ENCODE measurements at places on chromosomes 4 and X.

GRCh38 chr4:183057255-183057654 lies 41.8 kb upstream of the WWC2 start:
- DNase-seq: no peak

DNA sequence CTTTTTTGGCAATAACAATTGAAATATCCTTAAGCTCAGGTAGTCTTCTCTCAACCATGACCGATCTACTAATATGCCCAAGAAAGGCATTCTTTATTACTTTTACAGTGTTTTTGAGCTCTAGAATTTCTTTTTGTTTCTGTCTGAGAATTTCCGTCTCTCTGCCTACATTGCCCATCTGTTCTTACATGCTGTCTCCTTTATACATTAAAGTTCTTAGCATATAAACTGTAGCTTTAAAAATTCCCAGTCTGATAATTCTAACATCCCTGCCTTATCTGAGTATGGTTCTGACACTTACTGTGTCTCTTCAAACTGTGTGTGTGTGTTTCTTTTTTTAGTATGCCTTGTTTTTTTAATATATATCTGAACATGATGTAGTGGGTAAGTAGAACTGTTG lies 658.1 kb downstream of the GRID2 start:
- DNase-seq: no peak

DNA sequence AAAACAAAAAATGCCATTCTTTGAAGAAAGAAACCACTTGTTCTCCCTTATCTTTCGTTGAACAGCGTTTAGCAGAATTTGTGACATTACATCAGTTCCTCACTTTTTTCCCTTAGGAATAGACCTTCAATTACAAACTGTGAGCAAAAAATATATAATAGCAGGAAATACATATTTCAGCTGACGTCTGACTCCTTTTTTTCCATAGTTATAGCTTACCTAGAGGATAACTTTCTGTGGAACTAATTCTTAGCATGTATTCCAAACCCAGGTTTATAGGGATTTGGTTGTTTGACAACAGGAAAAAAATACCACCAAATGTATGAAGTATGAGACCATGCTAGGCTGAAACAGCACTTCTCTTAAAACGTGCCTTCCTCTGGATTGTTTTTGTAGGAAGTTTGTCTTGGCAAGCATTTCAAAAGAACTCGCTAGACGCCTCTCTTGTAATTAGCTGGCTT lies 2.0 kb upstream of the LIMCH1 start:
- no peak for DNase-seq

DNA sequence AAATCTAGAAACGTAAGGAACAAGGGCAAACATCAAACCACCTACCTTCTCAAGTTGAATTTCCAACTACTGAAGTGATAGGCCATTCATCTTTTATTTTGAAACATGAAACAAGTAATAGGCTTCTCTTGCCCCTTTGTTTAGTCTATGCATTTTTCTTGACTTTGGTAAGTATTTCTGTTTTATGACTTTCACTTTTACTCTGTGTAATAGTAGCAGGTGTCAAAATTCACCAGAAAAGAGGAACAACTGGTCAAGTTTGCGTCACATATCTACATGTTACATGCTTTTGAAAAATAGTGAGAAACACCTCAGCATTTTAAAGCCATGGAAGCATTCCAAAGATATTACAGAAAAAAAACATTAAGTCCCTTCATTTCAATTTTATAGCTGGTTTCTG lies 157.1 kb upstream of the FTHL17 start:
- DNase-seq: no peak

DNA sequence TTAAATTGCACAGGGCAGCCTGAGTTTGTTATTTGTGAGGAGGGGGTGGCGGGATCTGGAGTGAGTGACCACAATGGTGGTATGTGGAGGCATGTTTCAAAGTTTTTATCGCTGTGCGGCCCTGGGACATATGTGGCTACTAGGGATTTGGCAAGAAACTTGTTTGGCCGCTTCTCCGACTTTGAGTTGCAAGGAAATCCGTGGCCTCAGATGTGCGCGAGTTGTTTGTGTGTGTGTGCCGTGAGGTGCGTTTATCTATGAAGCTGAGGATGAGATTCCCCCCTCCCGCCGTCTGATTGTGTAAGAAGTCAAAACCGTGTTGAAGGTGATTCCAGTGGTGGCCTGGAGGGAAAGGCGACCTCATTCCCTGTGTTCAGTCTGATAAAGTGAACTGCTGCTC lies 1.4 kb downstream of the JADE3 start:
- peak; percentile 12 for DNase-seq

DNA sequence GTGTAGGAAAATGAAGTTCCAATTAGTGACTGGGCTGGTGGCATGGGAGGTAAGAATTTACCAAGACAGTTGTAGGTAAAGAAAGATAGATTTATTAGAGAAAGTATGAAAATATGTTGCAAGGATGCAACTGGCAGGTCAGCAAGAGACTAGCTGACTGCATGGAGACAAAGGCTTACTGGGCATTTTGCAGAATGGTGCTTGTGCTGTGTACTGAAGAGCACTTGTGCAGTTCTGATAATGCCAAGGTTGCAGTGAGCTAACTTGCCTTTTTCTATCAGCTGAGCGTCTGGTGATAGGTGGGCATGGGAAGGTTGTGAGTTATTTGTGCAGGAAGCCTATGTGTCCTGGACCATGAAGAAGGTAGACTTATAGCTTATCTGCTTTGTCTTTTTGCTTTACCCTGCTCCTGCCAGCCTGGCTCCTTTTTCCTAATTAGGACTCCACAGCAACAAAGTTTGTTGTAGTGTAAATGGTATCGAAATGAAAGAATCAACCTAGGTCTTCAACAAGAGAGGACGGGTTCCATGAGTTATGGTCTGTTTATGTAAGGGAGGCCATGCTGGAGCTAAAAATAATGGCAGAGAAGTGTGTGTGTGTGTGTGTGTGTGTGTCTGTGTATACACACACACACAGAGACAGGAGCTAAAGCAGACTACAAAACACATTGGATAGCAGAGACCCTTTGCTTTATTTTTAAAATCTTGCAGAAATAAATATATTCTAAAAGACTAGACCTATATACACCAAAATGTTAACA lies 15.0 kb downstream of the BST1 start:
- no peak for DNase-seq

DNA sequence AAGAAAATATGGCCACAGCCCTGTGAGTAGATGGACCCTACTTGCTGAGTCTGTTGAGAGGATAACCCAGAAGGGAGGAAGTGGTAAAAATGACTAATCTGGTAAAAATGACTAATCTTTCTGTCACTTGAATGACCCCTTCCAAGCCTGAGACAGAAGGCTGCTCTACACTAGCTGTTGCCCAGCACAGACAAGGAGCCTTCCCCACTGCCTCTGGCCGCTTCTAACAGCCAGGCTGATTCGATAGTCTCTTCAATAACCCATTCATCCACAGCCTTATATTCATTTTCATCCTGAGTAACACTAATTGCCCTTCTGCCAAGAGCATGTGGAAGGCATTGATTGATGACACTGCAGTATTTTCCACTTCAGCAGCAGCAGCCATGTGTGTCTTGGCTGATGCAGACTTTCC lies 18.4 kb downstream of the MAGEB17 start:
- peak; percentile 4 for DNase-seq

GRCh38 chrX:27241981-27242380 lies 221.2 kb downstream of the PPP4R3C start:
- DNase-seq: no peak

- no peak for DNase-seq
These were observed 1240.2 kb downstream of the FAM133A start for GRCh38 chrX:94914235-94914634.

DNA sequence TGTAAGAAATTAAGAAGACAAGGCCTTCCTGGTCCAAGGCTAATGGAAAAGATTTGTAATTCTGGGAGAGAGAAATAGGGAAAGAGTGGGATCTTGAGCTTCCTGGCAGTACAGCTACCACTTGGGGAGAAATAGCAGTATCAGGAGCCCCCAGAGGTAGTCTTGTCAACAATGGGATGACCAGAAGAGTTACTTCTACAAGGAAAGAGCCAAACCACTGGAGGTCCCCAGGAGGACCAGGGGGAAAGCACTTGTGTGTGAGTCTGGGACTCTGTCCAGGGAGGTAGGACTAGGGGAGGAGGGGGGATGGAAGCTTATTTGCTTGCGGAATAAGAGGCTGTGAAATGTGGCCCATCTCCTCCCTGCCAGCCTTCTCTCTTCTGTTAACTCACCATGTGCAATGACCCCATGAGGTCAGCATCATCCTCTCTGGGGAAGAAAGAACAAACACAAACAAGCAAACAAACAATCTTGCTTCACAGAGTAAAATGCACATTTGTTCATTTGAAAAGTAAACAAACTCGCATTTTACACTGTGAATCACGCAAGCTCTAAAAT lies 160.1 kb downstream of the STK32B start:
- no peak for DNase-seq

DNA sequence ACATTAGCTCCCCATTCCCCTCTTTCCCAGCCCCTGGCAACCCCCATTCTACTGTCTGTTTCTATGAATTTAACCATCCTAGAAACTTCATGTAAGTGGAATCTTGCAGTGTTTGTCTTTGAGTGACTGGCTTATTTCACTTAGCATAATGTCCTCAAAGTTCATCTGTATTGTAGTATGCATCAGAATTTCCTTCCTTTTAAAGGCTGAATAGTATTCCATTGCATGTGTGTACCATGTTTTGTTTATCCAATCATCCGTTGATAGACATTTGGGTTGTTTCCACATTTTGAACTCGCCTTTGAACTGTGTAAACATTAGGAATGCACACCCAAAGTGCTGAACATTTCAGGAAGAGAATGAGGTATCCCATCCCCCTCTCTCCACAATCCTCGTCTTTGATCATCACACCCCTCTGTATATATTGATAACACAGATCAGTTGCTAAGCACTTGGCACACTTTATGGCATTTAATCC lies 56.4 kb upstream of the PLAC1 start:
- no peak for DNase-seq

DNA sequence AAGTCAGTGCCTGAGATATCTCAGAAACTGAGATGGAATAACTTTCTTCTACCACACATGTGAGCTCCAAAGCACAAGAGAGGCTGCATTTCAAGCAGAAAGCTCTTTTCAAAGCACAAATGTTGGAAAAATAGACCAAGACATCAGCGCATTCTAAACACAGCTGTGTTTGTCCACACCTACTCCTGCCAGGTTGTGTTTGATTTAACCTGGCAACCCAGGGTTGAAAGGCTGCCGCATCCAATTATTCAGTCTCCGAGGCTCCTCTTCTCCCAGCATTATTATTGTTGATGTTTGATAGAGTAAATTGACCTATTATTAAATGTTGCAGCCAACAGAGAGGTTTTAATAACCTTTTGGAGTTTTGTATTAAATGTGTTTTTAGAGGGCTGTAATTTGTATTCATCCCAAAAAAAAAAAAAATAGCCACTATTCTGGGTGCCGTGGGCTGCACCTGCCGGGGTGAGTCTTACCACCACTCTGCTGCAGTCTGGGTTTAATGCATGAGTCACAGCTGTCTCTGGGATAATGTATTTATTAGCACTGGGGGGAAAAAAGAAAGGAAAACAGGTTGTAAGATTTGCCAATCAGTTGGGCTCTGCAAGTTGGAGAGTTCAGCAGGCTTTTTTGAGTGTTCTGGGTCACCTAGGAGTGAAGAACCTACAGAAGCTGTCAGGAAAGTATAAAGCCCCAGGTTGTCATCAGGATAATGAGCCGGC lies 105.2 kb upstream of the NOCT start:
- peak; percentile 77 for DNase-seq

DNA sequence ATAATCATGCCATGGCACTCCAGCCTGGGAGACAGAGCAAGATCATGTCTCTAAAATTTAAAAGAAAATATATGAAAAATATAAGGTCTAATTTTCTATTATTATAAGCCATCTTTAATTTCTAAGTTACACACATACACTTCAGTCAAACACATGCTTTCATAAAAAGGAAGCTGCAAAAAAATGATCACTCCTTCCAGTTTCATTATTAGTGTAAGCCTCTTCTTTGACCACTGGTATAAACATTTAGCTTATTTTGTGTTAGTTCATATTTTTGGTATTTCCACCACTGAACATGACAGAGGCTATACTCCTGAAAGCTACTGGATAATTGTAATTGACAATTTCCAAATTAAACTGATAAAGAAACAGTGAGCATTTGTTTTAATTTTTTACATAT lies 163.3 kb upstream of the USP38 start:
- DNase-seq: no peak

DNA sequence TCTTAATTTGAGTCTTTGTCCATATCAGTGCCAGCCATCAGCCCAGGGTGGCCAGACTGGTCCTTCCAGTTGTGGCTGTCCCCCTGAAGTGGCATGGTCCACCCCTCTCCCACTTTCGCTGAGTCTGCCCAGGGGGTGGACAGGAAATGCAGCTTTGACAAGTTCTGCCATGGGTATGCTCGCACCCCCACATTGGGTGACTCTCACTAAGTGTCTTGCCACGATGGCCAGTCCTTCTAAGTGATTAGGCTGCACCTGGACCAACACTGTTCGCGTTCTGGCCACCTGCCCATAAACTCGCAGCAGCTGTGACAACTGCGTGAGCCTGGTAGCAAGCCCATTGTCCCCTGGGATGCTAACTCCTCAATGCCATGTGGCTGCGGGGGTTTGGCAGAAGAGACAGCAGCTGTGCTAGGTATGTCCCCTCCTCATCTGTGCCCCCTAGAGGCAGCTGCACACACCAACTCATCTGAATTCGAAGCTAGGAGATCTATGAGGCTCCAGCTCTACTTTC lies 10.0 kb upstream of the LNX1 start:
- no peak for DNase-seq

GRCh38 chr4:117560329-117560728 lies 474.0 kb upstream of the NDST3 start:
- DNase-seq: peak; percentile 4

DNA sequence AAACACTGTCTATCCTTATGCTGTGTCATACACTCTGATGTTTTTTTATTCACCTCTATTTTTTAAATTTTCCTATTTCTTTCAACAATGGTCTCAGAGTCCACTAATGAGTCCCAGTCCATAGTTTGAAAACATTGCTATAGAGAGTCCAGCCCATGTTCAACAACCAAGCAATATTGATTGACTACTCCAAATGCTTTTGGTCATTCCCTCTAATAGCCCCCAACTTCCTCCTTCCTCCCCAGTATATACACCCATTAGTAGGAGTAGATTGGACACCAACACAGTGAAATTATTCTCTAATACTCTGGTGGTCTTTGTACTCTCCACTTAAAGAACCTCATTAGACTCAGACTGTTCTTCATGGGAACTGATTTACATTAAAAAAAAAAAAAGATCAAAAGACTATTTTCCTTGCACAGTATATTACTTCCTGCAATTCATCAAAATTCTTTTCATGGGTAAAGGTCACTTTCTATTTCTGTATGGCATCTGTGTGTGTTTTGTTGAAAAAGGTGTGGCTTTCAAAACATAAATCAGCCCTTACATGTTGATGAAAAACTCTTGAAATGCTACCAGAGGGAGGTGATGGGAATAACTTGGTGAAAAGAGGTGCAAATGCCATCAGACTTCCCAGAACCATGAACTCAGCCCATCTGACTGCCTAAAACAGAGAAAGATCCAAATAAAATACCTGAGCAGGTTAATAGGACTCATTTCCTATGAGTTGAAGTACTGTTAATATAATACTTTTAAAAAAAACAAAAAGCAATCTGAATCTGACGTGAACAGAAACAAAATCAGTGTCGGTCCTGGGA lies 250.3 kb upstream of the KLF3 start:
- DNase-seq: no peak
